Fibroblast of skin of left quadriceps (primary cell): ENCODE measurements at places on chromosomes 7 and 10.

DNA sequence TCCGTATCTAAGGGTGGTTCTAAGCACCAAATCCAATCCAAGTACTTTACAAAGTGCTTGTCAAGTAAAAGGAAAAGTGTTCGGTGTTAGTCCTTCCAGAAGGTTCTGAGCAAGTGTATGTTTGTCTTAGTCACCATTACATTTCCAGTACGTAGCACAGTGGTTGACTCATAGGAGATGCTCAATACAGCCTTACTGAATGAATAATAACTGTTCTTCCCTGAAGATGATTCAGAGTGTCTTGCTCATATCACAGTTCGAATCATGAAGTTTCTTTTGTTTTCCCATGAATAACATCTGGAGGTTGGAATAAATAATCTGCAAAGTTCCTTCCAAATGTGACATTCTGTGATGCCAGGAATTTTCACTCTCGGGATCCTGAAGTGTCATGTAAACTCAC, 53.4 kb downstream of the WNT2 start:
- DNase-seq = peak; percentile 81

- DNase-seq = peak; percentile 69
Observed at GRCh38 chr10:110512461-110513187, 14.9 kb downstream of the DUSP5 start.

- DNase-seq = no peak
Observed at GRCh38 chr7:104416866-104417393, 88.5 kb downstream of the LHFPL3 start.

DNA sequence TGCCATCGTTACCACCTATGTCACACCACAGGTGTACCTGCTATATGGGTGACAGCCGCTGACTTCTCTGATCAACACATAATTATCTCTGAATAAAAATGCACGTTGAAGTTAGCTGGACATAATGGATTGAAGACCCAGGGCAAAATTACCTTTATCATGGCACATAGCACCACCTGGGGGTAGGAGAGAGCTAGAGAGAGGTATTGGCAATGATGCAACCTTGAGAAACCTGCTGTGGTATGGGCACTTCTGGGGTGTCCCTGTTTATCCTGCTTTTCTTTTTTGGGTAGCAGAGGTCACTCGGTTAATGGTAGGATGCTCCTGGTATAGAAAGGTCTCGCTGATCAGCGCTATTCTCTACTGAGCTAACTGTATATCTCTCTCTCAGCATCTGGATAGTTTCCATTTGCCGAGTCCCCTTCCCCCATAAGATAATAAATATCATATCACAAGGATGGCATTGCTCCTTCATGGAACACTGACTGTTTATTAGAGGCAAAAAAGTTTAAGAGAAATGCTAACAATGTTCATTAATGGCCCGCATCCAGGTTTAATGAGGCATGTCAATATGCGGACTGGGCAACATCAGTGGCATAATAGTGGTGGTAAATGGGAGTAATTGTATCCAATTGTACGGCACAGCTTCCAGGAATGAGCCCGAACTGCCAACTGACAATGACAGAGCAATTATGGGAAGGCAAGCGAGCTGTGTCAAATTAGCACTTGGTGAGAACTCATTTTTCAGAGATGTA, 323.1 kb downstream of the TFEC start:
- peak; percentile 9 for DNase-seq

- peak; percentile 59 for DNase-seq
Observed at GRCh38 chr7:93949423-93949822, 27.9 kb downstream of the GNG11 start.

DNA sequence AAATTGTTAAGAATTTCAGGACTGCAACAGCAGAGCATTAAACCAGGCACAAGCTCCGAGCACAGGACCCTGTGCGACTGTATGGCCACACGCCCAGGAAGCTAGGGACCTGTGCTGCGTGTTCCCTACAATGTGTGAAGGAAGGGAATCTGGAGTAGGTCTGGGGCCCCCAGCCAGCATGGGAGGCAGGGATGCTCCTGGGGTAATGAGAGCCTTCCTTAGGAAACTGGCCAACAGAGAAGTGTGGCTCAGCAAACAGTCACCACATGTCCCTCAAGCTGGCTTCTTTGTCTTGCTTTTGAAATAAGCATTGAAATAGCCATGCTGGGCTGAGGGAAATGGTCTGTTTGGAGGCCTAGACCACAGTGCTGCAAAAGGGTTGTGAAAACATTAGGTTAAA, 8.2 kb downstream of the BLNK start:
- DNase-seq = no peak

DNA sequence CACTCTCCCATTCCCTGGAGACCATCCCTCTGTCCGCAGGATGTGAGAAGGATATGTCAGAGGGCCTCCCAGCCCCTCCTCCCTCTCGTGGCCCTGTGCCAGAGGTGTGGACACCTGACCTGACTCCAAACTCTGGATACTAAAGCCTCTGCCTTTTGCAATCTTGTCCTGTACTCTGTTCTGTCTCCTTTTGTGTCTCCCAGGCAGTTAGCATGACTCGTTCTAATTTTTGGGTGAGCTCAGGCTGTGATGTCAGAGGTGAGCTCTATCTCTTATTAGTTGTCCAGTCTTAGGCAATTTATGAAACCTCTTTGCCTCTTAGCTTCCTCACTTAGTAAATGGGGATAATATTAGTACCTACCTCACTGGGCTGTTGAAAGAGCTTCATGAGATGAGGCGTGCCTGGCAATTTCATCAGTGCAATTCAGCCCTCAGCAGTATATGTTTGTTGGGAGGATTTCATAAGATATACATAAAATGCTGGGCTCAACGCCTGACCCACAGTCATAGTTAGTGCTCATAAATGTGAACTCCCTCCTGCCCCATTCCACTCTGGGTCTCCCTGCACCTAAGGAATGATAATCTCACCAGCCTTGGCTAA, 10.9 kb downstream of the MARVELD1 start:
- no peak for DNase-seq

DNA sequence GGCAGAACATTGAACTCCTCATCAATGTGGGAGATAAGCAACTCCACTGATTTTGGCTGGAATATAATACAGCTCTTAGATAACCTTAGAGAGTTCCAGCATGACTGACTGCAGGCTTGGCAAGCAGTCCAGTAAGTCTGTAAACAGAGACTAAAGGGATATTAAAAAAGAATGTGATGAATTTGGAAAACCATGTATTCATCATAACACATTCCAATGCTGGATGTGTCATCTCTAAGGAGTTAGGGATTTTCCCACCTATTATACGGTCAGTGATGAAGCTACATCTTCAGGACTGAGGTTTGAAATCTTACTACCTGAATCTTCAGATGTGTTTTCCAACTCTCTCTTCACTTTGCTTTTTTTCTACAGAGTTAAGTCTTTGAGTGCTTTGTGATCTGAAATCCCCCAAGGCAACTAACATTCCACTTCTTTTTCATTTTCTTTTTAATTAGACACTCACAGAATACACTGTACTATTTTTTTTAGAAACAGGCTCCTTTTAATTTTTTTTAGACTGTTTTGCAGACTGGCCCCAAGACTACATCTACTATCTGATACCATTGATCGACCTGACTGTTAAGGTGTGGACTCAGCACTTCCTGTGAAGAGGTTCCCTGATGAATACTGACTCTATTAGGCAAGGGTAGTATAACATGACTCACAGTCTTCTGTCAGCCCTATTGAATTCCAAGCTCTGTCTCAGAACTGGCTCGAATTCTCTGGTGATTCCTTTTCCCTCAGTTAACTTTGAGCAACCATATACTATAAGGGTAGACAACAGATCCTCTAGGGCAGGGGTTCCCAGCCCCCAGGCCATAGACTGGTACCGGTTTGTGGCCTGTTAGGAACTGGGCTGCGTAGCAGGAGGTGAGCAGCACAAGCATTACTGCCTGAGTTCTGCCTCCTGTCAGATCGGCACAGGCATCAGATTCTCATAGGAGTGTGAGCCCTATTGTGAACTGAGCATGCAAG, 678.2 kb downstream of the GRM8 start:
- DNase-seq = peak; percentile 62

- no peak for DNase-seq
Observed at GRCh38 chr7:153445641-153446040, 606.6 kb upstream of the DPP6 start.
